ENCODE measurements at places on chromosomes 2 and 18.

DNA sequence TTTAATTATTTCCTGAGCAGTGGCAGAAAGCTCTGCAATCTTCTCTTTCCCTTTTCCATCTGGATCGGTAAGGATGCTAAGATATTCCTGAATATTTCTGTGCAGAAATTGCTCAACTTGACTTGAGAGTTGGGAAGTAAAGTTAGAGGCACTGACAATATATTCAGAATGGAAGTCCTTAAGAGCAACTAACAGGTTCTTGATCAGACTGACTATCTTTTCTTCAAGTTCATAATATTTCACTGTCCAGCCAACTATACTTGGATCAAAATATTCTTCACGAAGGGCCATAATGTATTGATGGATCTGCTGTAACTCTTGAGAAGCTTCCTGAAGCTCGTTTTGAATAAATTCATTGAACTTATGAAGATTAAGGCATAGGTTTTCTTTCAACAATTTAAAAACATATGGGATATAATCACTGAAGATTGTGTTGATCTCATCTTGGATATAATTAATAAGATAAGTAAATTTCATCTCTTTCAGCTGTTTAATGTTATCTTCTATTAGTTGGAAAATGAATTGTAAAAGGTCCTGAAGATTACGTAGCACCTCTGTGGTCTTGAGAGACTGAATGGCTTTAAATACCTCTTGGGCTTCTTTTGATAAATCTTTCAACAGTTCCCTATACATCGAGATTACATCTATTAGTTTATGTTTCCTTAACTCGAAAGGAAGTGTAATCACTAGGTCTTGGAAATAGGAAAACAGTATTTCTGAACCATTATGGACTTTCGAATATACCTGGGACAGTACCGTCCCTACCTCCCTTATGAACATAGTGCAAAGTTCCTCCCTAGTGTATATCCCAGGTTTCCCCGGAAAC is 41.7 kb downstream of the APOB start:
- no peak for DNase-seq

- no peak for DNase-seq
Observed at GRCh38 chr2:25794544-25795276, 83.6 kb downstream of the ASXL2 start.

DNA sequence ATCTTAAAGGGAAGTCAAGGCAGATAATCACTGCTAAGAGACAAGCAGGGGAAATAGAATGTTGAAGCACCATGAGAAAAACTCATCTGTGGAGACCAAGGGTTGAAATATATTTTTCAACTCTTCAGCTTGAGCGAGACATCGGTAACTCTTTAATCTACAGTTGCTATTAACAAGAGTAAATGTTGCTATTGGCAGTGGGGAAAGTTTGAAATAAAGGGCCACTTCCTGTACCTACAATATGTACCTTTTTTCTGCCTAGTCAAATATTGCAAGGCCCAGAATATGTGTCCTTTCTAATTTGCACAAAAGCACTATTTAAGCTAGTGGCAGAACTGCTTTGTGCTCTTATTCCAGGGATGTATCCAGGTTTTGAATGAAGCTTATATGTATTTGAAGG is 65.8 kb downstream of the EFEMP1 start:
- DNase-seq, result no peak

DNA sequence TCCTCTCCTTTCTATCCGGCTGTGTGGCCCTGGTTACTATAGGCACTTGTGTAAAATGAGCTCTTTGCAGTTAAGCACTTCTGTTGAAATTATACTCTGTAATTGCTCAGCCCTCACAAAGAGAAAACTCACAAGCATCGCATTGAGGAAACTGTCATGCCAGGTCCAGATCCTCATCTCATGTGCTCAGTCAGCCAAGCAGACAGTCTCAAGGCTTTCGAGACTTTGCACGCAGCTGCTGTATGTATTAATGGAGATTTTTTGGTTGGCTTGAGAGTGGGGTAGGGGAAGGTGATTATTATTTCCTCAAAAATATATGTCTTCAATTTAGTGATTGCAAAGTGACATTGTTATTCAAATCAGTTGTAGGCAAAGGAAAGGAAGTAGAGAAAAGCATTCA is 33.0 kb upstream of the PHLPP1 start:
- DNase-seq, result no peak

DNA sequence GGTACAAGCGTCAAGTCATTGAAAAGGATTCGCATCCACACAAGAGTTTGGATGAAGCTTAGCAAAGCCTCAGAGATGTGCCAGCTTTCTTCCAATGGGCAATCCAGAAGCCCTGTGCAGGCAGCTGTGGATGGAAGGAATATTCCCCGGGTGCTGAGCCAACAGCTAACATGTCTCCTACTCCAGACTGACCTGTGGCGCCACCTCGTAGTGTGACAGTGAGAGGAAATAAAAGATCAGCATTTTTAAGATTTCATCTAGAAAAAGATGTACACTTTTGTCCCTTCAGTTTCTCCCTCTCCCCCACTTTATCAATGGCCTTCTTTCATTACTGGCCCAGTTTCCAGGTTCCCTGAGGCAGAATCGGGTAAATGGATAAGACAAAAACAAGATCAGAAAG is 48.9 kb upstream of the SPATS2L start:
- no peak for DNase-seq

- DNase-seq, result no peak
Observed at GRCh38 chr2:216316743-216317142, 55.5 kb downstream of the MARCHF4 start.

- no peak for DNase-seq
Observed at GRCh38 chr2:69634196-69634821, 9.2 kb downstream of the AAK1 start.

DNA sequence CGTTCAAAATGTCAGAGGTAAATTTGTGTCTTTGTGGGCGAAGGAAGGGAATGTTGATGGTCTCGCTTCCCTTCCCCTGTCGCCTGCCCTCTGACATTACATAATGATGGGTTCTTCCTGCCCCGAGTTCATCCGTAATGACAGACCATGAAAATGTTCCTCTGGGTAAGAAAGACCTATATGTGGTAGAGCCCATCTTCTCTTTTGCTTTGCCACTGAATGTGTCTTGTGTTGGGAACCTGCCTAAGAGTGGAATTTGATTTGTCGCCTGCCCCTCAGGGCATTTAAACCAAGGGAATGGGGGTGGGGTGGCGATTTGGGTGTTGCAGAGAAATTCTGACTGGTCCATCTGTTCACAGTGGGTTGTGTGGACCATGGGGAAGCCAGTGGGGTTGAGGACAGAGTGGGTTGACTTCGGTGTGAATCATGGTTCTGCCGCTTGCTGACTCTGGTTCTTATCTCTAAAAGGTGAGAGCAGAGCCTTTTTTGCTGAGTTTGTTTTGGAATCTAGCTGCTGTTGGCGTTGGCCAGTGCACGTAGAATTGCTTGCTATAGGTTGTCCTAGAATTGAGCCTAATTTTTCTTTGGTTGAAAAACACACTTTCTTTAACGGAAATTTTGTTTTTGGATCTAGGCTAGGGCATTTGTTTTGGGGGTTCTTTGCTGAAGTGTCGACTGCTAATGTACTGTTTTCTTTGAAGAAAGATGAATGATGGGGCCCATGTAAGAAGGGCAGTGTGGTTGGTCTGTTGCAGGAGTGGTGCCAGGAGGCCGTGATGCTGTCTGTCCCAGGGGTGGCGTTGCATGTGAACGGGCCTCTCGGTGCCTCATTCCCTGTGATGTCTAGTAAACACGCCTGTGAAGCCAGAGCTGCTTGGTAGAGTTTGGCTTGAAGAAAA is 1.3 kb downstream of the INPP4A start:
- no peak for DNase-seq

DNA sequence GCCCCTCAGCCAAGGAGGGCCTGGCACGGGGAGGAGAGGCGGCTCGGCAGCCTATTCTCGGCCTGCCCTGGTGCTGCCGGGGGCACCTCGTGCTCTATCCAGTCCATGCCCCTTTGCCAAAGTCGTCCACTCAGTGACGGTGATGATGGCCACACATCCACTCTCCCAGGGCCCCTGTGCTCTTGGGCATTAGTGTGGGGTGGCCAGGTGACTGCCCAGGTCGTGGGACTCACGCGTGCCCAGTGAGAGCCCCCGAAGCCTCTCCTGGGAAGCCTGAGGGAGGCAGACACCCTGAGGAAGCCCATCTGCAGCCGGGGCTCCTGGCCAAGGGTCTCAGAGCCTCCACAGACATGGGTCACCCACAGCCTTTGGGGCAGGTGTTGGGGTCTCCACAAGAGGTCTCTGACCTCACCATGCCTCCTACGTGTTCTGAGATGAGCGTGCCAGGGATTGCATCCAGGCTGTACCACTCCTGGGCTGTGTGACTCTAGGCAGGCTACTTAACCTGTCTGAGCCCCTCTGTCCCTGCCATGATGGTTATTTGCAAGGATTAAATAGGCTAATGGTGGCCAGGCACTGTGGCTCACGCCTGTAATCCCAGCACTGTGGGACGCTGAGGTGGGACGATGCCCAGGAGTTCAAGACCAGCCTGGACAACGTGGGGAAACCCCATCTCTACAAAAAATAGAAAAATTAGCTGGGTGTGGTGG is 12.9 kb downstream of the RAMP1 start:
- no peak for DNase-seq

DNA sequence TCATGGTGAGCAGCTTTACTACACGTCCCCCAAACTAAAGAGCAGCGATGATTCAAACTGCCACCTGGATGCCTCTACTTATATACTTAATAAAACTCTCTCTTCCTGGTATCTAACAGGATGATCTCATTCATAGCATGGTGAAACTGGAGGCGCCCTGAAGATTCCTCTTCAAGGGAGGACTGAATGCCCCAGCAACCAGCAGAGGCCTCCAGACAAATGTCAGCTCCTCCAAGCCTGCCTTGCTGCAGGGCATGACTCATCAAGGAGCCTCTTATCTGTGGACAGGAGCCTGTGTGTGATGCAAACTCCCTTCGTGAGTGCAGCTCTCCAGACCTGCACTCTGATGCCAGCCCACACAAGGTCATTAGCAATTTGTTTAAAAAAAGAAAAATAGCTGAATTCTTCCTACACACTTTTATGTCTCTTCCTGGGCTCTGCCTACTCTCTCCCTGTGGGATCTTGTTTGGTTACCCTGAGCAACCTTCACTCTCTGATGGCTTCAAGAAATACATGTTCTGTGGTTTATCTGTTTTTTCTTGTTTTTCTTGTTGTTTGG is 30.2 kb downstream of the LONRF2 start:
- DNase-seq, result peak; percentile 41

DNA sequence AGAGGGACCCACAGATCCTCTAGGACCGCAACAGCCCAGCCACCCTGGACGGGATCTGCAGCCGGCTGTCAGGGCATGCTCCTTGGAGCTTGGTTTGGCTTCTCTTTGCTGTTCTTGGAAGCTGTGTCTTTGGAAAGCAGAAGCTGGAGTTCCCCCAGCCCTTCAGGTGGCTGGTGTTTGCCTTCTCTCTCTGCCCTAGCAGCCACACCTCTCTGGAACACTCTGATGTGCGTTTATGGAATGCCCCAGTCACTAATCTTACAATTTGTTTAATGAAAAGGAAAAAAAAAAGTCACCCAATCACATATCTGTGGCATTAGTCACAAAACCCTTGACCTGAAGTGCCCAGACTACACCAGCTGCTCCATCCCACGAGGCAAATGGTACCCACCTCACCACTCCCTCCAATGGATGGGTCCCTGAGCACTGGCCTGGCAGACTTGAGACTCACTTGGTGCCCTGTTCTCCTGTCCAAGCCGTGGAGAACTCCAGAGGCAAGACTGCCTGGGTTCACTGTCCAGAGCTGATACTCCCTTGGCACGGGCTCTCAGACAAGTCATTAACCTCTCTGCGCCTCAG is 70.2 kb upstream of the DAPL1 start:
- no peak for DNase-seq

GRCh38 chr2:237698358-237698694 is 70.9 kb downstream of the LRRFIP1 start:
- no peak for DNase-seq

DNA sequence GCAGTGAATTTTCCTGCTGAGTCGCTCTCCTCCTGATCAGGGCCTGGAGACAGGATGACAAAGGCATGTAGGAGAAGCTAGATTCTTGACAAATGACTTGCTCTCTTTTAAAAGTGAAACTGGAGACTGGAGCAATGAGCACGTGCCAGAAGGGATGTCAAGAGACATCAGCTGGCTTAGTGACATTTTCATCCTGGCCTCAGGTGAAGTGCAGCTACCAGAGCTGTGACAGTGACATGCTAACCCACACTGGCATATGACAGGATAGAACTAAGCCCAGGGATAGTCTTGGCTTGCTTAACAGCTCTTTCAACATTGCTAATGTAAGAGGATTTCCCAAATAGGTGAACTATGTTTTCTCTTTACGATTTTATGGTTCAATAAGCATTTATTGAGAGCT is 757.5 kb upstream of the DDX18 start:
- no peak for DNase-seq

GRCh38 chr2:136693966-136694365 is 71.4 kb upstream of the THSD7B start:
- DNase-seq, result no peak

DNA sequence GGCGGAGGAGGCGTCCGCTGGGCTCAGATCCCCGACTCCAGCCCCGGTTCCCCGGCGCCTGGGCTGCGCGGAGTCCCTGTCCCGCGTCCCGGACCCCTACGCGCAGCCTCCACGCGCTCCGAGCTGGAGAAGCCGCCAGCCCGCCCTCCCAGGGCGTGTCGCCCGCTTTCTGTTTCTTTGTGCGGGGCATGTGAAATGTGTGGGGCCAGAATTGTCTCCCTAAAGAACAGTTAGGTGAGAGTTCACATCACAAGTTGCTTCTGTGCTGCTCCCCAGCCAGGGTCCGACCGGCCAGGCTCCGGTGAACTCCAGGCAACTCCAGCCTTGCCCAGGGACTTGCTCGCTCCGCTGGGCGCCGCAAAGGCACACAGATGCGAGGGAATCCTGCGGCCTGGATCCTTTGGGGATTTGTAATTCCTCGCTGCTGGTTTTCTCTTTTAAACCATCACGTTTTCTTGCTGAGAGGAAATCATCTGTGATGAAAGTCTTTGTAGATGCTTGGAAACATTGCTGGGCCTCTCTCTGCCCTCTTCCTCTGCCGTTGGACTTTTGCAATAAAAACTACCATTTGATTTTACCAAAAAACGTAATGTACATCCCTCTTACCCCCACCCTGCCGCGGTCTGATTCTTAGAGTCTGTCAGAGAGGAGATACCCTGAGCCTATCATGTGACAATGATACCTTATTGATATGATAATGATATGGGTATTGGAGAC is 631 bp downstream of the GYPC start:
- peak; percentile 41 for DNase-seq

DNA sequence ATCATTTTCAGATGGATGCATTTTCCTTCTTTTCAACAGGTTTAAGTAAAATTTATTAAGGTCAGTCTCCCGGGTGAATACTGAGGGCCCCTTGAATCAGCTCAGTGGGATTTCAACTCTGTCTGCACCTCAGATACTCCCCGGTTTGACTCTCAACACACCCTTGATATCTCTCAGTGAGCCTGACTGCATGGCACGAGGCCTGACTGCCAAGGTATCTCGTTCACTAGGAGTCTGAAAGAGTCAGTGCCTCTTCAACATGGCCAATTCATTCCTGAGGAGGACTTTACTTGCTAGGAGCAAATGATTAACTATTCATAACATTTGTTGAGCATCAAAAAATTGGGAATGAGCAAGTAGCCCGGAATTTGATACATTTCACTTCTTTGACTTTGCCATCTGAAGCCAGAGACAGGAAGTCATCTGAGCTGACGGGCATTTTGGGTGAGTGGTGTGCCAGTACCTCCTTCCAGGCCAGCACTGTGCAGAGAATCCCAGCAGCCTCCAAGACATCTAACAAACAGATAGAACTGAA is 81.0 kb downstream of the VAPA start:
- DNase-seq, result no peak

GRCh38 chr18:39801010-39801409 is 2154.0 kb upstream of the PIK3C3 start:
- no peak for DNase-seq

GRCh38 chr2:120219291-120219690 is 3.9 kb downstream of the TMEM185B start:
- DNase-seq, result no peak
